Stimulated activated naive CD8-positive, alpha-beta T cell treated with anti-CD3 and anti-CD28 coated beads, Interleukin-15, Interleukin-2, amounts not matched to agents 100 U/mL and 50 U/mL, for 24 hours (primary cell): ENCODE measurements at places on chromosomes 5 and 9.

GRCh38 chr9:5388026-5388819, 48.5 kb upstream of the RLN1 start:
- no peak for DNase-seq

DNA sequence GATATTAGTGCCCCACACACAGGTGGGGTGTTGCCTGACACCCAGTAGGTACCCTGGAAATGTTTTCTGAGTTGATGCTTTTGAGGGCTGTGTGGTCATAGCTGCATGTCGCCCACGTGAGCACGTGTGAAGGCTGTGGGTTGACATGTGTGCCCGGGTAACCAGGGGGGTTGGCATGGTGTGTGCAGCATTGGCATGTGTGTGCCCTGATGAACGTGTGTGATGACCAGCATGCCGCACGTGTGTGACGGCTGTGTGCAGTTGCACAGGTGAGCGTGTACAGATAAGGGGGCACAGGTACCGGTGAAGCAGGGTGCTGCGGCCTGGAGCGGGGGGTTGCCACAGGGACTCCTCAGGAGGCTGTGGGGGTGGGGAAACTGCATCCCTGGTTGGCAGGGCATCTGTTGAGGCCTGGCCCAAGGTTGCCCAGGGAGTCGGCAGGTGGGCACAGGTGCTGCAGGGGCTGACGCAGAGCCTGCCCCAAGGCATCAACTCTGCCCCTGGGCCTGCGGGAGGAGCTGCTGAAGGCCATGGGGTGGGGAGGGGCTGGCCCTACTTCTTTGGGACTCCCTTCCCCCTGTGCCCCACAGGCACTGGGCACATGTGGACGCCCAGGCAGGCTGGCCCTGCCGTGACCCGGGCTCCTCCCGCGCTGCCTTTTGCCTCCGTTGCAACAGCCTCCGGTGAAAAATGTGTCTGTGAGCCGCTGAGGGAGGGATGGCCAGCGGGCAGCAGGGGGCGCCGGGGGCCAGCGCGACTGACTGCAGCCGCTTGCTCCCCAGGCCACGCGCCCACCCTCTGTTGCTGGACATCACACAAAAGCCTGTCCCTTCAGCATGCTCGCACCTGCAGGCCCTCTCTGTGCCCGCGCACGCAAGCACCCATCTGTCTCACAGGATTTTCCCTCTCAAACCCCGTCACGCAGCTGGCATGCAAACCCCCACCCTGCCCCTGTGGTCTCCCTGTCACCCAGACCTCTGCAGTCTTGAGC, 2.2 kb downstream of the UNC5A start:
- peak; percentile 48 for DNase-seq

DNA sequence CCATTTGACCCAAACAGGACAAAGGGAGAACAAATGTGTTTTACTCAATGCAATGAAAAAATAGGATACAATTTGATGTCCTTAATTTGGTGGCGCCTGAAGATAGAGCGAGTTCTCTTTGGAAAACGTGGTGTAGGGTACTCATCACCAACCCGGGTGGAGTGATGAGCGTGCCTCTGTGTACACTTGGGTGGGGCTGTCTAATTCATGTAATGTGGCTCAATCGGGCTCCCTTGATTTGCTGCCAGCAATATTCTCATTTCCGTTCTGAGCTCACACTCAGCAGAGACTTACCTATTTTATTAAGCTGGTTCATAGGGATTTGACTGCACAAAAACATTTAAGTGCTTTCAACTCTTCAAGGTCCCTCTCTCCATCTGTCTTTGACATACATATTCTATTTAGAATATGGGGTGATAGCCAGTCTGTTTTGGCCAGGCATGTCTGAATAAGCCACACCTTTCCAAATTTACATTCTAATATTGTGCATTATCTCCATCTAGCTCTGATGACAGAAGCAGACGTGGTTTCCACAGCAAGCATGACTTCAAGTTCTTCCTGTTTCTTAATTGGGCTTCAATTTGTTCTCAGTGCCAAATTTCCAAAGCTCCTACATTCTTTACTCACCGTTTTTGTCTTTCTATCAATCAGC, 162.5 kb downstream of the IRX2 start:
- DNase-seq: no peak

- DNase-seq: no peak
These were observed 266.1 kb downstream of the SMARCA2 start for GRCh38 chr9:2281031-2281802.
